ENCODE measurements at places on chromosomes 5 and 9. TPM values are rescaled to one million over a fixed set of nuclear protein-coding genes. Genes with fewer than 3 reads are reported as not detected.

Gene IL7R
- total RNA-seq: 11.6 TPM

GRCh38 chr5:155556700-155557099 is 543.1 kb downstream of the KIF4B start:
- no peak for DNase-seq

GRCh38 chr9:127585161-127585819 is 26.8 kb upstream of the STXBP1 start:
- no peak for DNase-seq

GRCh38 chr9:126581893-126582292 is 31.8 kb upstream of the LMX1B start:
- no peak for DNase-seq

Gene FAM169A
- 5.8 TPM for total RNA-seq

Measured in esophagus squamous epithelium (tissue), 5 donors.